ENCODE measurements at places on chromosomes 7 and 10.

DNA sequence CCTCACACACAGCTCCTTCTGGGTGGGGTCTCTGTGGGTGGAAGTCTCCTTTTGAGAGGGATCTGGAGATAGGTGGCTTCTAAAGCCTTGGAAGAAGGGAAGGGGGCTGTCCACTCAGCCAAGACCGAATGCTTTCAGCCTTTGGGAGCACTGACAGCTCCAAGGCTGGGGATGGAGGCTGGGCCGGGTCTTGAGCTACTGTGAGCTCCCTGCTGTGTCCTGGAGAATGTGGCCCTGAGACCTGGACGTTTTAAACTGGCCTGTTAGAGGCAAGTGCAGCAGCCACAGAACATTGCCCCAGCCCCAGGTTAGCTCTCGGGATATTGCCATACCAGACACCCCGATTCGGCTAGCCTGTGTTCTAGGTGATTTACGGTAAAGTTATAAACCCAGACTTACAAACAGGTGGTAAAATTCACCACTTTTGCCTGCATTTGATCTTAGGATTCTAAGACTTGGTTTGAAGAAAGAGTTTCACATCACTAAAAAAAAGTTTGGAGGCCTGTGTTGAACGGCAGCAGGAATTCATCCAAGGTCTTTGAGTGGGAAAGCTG is 548.5 kb upstream of the FOXK1 start:
- DNase-seq, result no peak

DNA sequence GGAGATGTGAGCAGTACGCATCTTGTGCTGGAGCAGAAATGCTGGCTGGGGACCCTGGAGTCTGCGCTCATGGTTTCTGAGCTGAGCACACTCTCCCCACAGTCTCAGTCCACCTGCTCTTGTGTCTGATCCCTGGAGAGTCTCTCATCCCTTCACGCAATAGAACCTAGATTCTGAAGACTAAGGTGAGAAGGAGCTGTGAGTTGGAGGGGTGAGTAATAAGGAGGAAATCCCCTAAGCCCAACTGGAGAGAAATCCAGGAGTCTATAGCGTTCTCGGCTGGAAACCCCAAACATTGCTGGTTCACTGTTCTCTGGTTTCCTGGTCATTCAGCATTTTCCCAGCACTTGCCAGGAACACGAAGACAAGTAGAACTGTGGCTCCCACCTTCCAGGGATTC is 68.3 kb upstream of the SMNDC1 start:
- DNase-seq, result no peak

DNA sequence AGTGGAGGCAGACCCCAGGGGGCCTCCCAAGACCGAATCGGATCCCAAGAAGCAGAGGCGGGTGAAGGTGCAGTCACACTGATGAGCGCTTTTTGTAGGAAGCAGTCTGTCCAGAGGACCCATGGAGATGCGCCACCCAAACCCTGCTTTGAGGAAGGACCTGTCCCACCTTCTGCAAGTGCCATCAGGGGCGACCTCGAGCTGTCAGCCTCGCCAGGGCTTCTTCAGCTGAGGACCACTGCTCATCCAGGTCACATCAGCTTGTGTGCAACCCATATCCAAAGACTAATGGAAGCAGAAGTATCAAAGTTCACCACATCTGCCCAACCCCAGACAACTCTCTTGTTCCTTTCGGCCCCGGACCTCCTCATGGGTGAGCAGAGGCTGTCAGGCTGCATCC is 61.5 kb downstream of the KCNH2 start:
- DNase-seq, result no peak

- DNase-seq, result no peak
These were observed 72.7 kb upstream of the MRLN start for GRCh38 chr10:59825932-59826331.

DNA sequence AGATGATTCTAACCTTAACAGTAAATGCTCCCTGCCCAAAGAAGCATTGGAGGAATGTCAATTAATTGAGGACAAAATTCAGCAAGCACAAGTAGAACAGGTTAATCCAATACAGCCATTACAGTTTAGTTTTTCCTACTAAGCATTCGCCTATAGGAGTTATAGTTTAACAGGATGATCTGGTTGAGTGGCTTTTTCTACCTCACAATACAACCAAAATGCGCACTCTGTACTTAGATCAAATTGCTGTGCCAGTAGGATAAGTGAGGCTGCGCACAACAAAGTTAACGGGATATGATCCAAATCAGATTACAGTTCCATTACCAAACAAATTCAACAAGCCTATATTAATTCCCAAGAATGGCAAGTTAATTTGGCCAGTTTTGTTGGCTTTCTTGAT is 117.1 kb upstream of the TRIM24 start:
- no peak for DNase-seq

GRCh38 chr10:67841737-67842136 is 3.7 kb upstream of the DNAJC12 start:
- no peak for DNase-seq

DNA sequence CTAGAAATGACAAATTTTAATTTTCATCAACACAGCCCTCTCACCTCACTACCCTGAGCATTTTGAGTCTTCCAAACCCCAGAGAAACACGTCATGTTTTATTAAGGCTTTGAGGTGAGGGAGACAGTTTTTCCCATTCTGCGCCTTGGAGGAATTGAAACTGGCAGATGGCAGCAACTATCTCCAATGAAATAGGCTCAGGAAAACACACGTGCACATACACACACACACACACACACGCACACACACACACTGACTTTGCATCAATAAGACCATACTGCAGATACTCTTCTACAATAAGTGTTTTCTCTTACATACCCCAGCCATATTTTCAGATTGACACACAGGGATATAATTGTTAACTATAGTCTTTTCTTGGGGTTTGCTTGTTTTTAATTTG is 3.2 kb upstream of the SFTPA2 start:
- no peak for DNase-seq

GRCh38 chr7:155286686-155287085 is 11.0 kb upstream of the INSIG1 start:
- no peak for DNase-seq

DNA sequence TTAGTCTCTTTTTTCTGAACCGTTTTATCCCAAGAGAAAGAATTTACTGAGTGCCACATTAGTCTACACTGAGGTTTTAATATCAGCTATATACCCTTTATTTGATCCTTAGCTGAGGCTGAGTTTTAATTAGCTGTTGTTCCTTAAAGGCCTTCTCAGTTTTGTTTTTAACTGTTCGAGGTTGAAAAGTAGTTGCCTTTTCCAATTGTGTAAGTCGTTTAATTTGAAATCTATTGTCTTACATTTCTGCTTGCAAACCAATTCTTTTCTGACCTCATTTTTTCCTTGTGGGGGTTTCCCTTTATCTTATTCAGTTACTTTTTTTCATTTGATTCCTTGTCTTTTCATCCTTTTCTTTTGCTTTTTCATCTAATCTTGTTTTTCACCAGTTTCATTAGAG is 30.8 kb downstream of the UMAD1 start:
- no peak for DNase-seq

- no peak for DNase-seq
These were observed 29.0 kb upstream of the RELN start for GRCh38 chr7:104018425-104018824.

GRCh38 chr7:30660331-30661255 is 21.7 kb downstream of the CRHR2 start:
- no peak for DNase-seq

DNA sequence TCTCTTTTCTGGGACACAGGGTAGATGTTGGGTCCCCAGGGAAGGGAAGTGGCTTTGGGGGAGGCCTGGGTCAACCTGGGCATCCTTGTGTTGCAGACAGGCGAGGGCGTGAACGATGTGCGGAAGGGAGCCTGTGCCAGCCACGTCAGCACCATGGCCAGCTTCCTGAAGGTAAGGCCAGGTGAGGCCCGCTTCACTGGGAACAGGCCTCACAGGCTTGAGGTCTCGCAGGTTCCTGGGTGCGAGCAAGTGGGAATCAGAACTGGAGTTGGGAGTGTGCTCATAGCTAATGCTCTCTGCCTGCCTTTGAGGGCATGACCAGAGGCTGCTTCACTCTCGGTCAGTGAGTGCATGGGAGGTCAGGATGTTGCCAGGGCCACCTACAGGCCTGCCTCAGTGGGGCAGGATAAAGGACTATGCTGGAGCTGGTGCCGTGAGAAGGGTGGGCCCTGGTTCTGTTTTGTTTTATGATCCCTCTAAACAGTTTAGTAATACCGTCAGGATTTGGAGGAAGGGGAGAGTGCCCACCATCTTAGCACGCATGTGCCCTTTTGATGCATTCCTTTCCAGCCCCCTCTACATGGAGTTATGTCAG is 8.4 kb downstream of the DBNL start:
- DNase-seq, result no peak

- DNase-seq, result no peak
These were observed 7.8 kb upstream of the GPR22 start for GRCh38 chr7:107461938-107462533.

GRCh38 chr10:129075508-129075907 is 391.5 kb upstream of the MGMT start:
- DNase-seq, result no peak

- no peak for DNase-seq
These were observed 18.2 kb downstream of the TSPAN33 start for GRCh38 chr7:129162732-129163131.

DNA sequence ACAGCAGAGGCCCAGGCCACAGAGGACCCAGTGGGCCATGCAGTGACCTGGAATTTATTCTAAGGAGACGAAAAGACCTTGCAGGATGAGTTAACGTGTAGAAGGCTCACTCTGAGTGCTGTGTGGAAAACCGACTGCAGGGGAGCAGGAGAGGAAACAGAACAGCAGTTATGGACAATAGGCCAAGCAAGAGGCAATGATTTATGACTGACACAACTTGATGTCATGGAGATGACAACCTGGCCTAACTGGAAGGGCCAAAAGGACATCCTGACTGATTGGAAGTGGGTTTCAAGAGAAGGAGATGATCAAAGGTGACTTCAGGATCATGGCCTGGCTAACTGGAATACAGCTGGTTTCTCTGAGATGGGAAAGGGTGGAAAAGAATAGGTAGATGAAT is 70.2 kb upstream of the RAPGEF5 start:
- DNase-seq, result no peak

DNA sequence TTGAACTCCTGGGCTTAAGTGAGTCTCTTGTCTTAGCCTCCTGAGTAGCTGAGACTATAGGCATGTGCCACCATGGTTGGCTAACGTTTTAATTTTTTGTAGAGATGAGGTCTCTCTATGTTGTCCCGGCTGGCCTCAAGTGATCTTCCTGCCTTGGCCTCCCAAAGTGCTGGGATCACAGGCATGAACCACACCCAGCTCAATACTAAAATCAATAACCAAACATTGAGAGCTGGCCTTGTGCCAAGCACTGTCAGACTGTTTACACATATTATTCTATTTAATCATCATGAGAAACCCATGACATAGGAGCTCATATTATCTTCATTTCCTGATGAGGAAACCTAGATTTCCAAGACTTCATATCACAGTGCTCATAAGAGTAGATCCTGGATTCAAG is 251.2 kb downstream of the BAMBI start:
- DNase-seq, result no peak

DNA sequence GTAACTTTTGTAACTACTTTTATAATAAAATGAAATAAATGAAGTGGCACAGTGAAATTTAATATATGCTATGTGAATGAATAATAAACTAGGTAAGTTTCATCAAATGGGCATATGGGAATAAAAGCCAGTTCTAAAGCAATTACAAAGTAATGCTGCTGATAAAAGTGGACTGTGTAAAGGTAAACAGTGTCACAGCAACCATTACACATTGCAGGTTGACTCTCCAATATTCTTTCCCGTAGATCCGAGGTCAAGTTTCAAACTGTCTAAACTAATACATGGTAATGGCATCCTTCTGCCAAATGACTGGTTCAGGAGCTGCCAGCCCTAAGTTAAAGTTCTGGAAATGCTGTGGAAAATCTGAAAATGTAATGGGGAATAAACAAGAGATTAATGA is 6.0 kb downstream of the HIBADH start:
- DNase-seq, result no peak

DNA sequence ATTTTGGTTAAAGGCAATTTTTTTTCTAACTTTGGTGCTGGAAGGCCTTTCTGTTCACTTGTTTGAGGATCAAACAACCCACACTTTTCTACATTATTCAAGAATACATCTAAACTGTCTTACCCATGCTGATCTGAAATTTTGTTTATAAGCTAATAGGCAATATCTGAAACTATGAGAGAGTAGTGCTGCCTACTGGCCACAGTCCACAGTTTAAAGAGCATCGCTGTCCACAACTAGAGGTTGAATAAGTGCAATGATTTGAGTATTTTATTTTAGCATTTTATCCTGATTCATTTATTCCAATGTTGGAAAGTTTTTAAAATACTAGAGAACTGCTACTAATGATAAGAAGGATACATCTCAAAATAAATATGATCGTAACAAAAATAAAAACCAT is 306.9 kb downstream of the ELMO1 start:
- DNase-seq, result no peak

- DNase-seq, result no peak
These were observed 148.7 kb downstream of the FGFR2 start for GRCh38 chr10:121449482-121449924.

DNA sequence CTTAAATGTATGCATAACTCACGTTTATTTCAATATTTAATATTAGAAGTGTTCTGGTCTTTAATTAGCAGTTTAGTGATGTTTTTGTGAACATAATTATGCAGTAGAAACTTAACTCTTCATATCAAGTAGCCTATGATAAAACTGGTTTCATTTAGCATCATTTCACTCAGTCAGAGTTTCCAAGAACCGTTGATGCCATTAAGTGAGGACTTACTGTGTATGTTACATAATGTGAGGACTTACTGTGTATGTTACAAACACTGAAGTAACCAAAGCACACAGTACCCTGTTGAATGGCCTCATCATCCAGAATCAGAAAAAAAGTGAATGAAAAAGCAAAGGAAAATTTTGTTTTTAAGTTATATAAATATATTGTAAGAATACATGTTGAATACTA is 32.9 kb upstream of the PBLD start:
- DNase-seq, result no peak

DNA sequence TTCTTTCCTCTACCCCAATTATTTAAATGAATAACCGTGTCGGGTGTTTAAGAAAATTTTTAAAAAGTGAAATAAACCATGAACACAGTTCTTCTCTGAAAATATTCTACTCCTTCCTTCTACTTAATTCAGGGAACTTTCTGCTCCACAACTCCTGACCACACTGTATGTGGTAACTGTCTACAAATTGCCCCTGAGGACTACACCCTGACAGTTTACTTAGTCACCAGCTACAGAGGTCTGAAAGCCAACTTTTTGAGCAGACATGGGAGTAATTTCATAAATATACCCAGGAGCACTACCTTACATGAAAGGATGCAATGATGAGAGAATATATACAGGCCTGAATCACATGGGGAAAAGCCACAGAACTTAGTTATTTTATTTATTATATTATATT is 523.2 kb upstream of the SORCS1 start:
- DNase-seq, result no peak

- DNase-seq, result no peak
These were observed 471.6 kb downstream of the SH2D4B start for GRCh38 chr10:81009296-81009695.

- no peak for DNase-seq
These were observed 14.2 kb downstream of the RAB11FIP2 start for GRCh38 chr10:118032564-118032963.

Data from effector CD8-positive, alpha-beta T cell (primary cell).